ENCODE measurements at places on chromosomes 6 and 20. TPM values are rescaled to one million over a fixed set of nuclear protein-coding genes. Genes with fewer than 3 reads are reported as not detected.

- DNase-seq, result no peak
These were observed 20.2 kb downstream of the FBXL4 start for GRCh38 chr6:98927534-98927933.

- DNase-seq, result no peak
These were observed 92.1 kb downstream of the PKHD1 start for GRCh38 chr6:51995214-51995755.

GRCh38 chr6:35573495-35574110, 60.9 kb upstream of the TULP1 start:
- DNase-seq, result no peak

GRCh38 chr6:83464381-83465140, 33.7 kb upstream of the ME1 start:
- DNase-seq, result no peak

The SRSF12 gene
- total RNA-seq, result 23.2 TPM

The SNAP25 gene
- total RNA-seq, result not detected

The NAPB gene
- 23.8 TPM for total RNA-seq

- no peak for DNase-seq
These were observed 245.2 kb downstream of the SLC24A3 start for GRCh38 chr20:19457611-19458010.

DNA sequence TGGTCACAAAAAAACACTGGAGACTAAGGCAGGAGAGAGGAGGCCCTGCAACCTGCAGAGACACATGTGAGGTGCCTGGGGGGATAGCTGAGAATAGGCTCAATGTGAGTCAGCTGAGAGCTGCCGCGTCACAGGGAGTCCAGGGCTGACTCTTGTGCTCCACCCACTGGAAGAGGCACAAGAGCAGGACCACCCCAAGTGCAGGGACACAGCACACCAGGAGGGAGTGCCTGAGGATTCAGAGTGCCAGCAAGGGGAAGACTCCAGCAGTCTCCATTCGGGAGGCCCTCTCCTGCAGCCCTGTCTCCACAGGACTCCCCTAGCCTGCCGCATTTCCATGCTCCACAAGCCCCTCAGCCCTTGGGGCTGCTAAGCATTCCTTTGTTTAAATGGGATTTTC, 105.5 kb downstream of the HUS1B start:
- peak; percentile 70 for DNase-seq

DNA sequence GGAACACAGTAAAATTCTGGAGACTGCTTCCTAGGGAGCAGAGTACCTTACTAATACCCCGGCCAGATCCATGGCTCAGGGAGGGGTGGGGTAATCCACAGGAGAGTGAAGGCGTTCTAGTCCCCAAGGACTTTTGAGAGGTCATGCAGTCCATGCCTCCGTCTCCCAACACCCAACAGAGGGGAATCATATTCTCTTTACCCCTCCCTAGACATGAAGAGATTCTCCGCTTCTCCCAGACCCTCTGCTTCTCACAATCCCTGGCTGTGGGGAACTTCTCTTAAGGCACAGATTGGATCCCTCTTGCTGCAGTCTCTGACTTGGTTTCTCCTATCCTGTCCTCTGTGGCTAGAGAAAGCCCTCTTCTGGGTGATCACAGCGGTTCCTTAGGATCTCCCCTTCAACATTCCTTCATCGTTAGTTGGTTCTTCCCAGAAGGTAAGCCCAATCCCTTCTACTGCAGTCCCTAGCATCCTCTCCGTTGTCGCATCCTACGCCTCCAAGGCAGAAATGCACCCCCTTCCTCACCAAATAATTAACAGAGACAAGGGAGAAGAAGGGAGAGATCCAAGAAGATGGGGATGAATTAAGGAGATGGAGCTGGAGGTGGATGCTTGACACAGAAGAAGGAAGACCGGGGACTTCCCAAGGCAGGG, 562 bp downstream of the GGT7 start:
- no peak for DNase-seq

- no peak for DNase-seq
These were observed 105.7 kb downstream of the EDN1 start for GRCh38 chr6:12395898-12396297.

DNA sequence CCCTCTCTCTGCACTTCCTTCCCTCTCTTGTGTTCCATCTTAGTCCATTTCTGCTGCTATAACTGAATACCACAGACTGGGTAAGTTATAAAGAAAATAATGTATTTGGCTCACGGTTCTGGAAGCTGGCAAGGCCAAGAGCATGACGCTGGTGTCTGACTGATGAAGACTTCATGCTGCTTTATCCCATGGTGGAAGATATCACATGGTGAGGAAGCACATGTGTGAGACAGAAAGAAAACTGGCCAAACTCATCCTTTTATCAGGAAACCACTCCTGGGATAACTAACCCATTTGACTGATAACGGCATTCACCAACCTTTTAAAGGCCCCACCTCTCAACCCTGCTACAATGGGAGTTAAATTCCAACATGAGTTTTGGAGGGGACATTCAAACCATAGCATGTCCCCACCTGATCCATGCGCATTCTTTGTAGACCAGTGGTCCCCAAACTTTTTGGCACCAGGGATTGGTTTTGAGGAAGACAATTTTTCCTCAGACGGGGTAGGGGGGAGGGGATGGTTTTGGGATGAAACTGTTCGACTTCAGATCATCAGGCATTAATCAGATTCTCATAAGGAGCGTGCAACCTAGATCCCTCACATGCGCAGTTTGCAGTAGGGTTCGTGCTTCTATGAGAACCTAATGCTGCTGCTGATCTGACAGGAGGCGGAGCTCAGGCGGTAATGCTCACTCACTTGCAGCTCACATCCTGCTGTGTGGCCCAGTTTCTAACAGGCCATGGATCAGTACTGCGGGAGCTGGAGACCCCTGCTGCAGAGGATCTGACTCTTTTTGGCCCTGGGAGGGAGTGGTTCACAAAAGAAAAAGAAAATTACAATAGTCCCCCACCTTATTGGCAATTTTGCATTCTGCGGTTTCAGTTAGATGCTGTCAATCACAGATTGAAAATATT, 71.7 kb upstream of the RNF24 start:
- DNase-seq, result no peak

DNA sequence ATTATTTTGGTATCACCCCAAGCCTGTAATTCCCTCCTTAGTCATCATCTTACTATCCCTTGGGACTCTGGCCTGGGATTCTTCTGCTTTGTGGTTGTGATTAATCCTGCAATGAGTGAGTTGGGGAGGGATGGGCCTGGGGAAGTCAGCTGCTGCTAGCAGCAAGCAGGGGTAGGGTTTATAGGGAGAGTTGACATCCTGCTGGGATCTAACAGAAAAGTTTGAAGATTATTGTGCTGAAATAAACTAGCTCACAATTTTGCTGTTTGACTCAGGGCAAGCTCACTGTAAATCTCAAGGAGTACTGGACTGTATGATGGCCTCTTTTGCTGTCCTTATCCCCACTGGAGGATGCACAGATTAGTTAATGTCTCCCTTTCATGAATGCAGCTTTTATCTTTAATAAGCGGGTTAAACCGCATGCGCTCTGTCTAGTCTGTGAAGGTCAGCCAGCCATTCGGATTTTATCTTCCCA, 83.4 kb downstream of the JARID2 start:
- peak; percentile 62 for DNase-seq

The TBXT gene
- total RNA-seq, result not detected

DNA sequence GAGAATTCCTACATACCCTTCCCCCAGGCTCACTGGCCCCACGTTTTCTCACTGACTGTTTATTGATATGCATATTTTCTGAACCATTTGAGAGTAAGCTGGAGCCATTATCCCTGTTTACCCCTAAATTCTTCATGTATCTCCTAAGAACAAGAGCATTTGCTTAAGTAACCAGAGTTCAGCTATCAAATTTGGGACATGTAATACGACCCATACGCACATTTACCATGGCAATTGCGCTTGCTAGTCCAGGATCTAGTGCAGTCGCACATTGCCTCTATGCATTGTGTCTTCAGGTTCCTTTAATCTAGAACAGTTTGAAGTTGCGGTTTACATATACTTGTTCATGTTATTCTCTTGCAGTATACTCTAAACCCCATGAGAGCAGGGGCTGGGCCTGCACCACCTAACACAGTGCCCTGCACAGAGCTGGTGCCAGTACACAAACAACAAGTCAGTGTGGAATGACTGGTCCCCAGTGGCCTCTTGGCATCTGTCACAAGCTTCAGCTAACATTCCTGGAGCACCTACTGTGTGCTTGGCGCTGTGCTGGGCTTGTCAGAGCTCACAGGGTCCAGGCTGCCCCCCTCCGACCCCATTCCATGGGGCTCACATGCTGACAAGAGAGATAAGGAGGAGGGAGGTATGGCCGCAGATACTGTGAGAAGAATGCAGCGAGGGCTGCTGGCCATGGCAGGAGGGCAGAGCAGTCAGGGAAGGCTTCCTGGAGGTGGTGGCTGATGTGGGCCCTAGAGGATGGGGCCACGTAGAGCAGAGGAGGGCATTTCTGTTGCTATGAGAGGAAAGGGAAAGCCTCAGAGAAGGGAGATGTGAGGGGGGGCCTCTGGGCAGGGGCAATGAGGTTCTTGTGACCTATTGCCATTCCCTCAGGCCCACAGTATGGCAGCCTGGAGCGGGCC, 28.1 kb downstream of the SPDEF start:
- DNase-seq, result no peak

DNA sequence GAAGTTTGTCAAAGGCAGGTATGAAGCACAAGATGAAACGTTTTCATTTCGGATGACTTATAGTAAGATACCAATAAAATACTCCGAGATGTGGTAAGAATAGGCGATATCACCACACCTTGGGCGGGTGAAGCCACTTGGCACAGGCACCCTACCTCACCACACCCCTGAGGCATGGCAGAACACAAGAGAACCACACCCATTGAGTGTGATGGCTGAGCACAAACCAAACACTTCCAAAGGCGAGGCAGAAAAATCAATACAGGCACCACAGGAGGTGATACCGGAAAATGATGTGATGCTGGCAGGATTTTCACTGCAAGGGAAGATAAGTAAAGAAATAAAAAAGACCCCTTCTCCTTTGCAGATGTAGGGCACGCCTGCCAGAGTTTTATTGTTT, 332.9 kb upstream of the PRDM1 start:
- DNase-seq, result no peak

DNA sequence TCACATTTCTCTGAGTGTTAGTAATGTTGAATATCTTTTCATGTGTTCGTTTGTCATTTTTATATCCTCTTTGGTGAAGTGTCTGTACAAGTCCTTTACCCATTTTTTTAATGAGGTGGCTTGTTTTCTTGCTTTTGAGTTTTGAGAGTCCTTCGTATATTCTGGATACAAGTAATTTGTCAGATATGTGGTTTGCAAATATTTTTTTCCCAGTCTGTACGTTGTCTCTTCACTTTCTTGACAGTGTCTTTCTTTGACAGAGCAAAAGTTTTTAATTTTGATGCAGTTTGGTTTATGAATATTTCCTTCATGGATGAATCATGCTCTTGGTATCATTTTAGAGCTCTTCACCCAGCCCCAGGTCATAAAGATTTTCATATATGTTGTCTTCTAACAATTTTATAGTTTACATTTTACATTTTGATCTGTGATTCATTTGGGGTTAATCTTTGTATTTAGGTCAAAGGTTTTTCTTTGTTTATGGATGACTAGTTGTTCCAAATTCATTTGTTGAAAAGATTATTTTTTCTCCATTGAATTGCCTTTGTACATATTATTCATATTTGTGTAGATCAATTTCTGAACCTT, 152.5 kb downstream of the MRPL14 start:
- no peak for DNase-seq

The SYCP2L gene
- 12.5 TPM for total RNA-seq

- DNase-seq, result peak; percentile 20
These were observed 155.2 kb downstream of the TINAG start for GRCh38 chr6:54463354-54464024.

- DNase-seq, result no peak
These were observed 19.0 kb downstream of the RREB1 start for GRCh38 chr6:7126754-7127153.

DNA sequence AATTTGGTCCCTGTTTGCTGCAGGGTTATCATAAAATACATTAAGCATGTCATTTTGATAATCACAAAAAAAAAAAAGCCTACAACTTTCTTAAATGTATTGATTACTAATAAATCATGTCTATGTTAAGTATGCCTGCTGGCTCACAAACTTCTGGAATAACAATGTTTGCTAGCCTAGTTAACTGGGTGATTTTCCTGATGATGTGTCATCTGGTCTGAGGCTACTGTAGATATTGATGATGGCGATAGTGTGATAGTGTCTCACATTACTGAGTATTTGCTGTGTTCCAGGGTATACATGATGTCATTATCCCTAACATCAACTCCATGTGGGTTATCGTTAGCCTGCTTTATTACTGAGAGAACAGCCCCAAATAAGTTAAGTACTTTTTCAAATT, 86.2 kb upstream of the VSTM2L start:
- DNase-seq, result no peak

DNA sequence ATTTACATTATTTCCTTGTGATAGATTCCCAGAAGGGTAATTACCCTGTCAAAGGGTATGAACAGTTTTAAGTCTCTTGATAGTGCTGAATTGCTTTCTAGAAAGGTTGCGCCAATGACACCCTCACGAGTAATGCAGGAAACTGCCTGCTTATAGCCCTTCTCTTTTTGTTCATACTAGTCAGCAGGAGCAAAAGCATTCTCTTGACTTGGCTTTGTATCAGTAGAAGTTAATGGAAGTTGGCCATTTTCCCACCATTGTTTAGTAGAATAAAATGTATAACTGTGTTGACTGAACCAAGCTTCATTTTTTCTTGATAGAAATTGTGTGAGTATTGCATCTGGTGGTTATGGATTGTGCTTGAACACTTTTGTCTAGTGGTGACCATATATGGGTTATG, 100.1 kb downstream of the FARS2 start:
- DNase-seq, result no peak

The TNXB gene
- 0.71 TPM for total RNA-seq

- no peak for DNase-seq
These were observed 120.0 kb downstream of the CEBPB start for GRCh38 chr20:50310673-50311051.

GRCh38 chr6:150711584-150712504, 112.2 kb downstream of the PLEKHG1 start:
- DNase-seq, result no peak

- DNase-seq, result no peak
These were observed 25.9 kb upstream of the PTCHD4 start for GRCh38 chr6:48136856-48137255.

GRCh38 chr6:73043446-73043845, 181.8 kb downstream of the KHDC1L start:
- no peak for DNase-seq

The LRRN4 gene
- total RNA-seq, result not detected

The DCBLD1 gene
- 7.5 TPM for total RNA-seq

The BPI gene
- total RNA-seq, result not detected

The MICA gene
- total RNA-seq, result 21.4 TPM

DNA sequence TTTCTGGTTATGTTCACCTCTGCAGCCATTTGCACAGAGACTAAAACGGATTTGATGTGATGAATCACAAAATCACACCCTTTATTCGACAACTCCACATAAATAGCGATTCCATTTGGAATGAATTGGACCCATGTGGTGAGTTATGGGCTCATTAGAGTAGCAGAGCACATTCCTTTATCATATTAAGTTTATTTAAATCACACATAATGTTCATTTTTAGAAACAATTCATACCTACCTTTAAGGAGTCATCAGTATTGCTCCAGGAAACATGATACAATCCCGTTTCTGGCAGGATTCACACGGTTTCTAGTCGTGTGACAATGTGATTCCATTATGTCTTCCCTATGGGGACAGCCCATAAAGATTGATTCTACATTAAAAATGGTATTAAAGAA, 303.5 kb downstream of the CDH4 start:
- DNase-seq, result no peak

GRCh38 chr6:36772397-36772796, 66.8 kb downstream of the CPNE5 start:
- no peak for DNase-seq
